OCI-LY7 (cell line): ENCODE measurements at places on chromosomes 1 and 21. TPM values are rescaled to one million over a fixed set of nuclear protein-coding genes. Genes with fewer than 3 reads are reported as not detected.

The PER3 gene
- total RNA-seq = 13.1 and 15.9 TPM in 2 replicates

The TACSTD2 gene
- total RNA-seq = not detected in 2 replicates

The MSH4 gene
- 0.65 and 0.80 TPM in 2 replicates for total RNA-seq

The PLA2G2A gene
- total RNA-seq = not detected in 2 replicates

The MT1HL1 gene
- not detected in 2 replicates for total RNA-seq
